Right kidney (tissue), 9 donors: ENCODE measurements at places on chromosomes 5 and 9.

GRCh38 chr9:129289883-129290282 is 111.8 kb upstream of the IER5L start:
- DNase-seq: no peak

DNA sequence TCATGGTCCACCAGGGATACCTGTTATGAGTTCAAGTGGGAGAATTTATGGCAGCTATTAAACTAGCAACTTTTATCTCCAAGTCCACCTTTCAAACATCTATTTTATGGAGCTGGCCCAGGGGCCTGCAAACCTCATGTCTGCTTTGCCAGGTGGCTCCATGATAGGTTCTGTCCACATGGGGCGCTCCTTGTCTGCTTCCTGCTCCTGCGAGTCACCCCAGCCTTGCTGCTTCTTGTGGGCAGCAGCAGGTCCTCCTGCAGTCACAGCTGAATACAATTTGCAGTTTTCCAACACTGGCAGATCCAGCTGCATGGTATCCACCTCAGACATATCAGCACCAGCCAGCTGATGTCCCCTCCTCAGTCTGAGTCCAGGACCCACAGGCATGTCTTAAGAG is 39.6 kb upstream of the FRRS1L start:
- no peak for DNase-seq

DNA sequence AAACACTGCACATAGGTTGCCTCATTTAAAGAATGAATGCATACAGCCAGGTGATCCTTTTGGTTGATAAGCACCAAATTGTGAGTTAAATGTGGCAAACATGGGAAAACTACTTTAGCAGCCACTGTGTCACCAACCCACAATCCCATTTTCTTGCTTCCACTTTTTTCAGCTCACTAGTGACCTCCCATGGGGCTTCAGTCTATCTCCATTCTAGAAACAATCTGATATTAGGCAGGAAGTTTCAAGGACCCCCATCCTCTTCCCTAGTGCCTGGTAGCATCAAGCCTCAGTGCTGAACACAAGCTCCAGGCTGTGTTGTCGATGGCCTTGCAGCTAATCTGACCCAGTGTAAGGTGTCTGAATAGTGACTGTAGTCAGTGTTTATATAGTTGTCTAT is 66.2 kb downstream of the PLPPR1 start:
- DNase-seq: no peak

DNA sequence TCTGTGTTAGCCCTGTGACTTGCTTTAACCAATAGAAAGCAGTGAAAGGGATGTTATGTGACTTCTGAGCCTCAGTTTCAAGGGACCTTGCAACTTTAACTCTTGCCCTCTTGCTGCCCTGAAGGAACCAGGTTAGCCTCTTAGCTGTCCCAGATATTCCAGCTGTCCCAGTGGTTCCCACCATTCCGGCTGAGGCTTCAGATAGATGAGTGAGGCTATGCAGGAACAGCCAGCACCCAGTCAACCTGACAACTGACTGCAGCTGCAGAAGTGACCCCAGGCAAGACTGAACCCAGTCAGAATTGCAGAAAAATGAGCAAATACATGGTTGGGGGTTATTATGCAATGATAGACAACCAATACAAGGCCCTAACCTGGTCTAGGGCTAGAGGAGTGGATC is 10.4 kb upstream of the CDC23 start:
- DNase-seq: no peak

- DNase-seq: no peak
Measured at GRCh38 chr9:120892748-120893610, 16.0 kb upstream of the PHF19 start.

GRCh38 chr5:133827011-133827410 is 141.4 kb downstream of the C5orf15 start:
- DNase-seq: peak; percentile 45

- DNase-seq: no peak
Measured at GRCh38 chr9:110623462-110624025, 44.0 kb upstream of the SVEP1 start.

DNA sequence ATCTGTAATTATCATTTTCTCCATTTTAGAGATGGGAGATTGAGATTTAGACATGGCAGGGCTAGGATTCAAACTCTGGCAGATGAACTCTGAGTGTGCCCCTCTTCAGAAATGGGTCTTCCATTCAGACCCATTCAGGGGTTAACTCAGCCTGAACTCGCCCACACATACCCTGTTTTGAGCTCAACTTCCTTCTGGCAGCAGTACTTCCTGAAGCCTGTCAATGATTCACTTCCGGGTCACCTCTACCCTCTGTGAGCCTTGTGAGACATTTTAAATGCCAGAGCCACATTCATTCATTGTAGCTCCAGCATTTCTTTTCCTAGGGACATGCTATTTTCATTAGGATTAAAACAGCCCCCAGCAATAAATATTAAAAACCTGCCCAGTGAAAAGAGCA is 209.3 kb upstream of the SLC24A2 start:
- no peak for DNase-seq

GRCh38 chr9:19146441-19147024 is 19.2 kb upstream of the PLIN2 start:
- DNase-seq: no peak

- DNase-seq: no peak
Measured at GRCh38 chr5:172091956-172092732, 85.7 kb upstream of the FBXW11 start.

DNA sequence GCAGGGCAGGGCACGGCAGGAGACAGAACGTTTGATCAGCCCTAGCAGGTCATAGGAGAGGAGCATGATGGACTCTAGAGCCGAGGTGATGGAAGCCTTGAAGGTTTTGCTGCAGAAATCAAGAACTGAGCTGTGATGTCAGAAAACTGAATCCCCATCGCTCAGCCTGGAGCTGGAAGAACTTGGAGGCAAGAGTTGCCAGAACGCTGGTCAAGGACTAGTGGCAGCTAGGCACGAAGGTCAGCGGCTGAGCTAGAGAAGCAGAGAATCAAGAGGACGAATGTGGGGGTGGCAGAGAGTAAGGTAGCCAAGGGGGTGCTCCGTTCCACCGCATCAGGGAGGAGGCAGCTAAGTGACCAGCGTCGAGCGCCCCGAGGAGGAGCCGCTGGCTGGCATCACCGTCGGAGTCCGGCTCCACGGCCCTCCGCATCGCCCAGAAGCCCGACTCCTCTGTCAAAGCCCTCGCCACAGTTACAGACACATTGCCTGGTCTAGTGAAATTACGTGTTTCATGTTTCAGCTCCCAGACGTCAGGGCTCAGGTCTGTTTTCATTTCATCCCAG is 1.2 kb upstream of the GALNT10 start:
- DNase-seq: peak; percentile 69

- DNase-seq: no peak
Measured at GRCh38 chr9:83466351-83466750, 71.8 kb downstream of the FRMD3 start.

- DNase-seq: no peak
Measured at GRCh38 chr5:103472265-103472664, 90.3 kb downstream of the NUDT12 start.

DNA sequence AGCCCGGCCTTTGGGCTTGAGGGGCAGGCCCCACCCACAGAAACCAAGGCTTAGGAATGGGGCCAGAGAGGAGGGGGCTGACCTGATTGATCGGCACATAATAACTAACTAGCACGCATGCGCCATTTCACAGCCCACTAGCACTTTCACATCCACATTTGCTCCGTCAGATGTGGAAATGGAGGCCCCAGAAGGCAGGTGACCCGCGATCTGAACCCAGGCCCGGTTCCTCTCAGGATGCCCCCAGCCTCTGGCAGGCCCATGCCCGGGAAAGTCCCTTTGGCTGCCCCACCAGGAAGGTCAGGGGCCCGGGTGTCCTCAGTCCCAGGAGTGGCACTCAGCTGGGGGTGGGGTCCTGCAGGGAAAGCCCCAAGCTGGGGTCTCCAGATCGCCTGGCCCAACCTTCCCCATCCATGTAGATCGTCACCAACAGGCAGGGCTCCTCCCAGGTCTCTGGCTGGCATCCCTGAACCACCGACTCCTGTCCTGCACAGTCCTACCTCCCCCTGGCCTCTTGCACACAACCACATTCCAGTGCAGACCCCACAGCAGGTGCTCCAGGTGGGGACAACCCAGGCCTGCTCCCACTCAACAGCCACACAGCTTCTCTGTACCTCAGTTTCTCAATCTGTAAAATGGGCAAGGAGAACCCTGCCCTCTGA is 46.7 kb downstream of the VAV2 start:
- DNase-seq: no peak

GRCh38 chr5:56409331-56410190 is 176.4 kb upstream of the ANKRD55 start:
- no peak for DNase-seq

- no peak for DNase-seq
Measured at GRCh38 chr9:36306471-36307306, 48.4 kb upstream of the GNE start.

DNA sequence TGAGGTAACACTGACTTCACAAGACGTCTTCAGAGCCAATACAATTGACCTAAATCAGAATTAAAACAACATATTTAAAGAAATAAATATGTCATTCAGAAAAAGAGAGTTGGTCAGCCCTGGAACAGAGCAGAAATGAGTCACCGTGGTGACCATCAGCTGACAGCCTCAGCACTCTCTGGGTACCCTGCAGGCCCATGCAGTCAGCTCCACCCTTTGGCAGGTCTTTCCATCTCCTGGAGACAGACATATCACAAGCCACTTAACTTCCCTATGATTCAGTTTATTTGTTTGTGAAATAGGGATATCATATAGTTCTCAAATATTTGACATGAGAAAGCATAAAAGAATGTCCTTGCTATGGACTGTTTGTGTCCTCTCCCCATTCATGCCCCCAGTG is 151.6 kb upstream of the MEF2C start:
- DNase-seq: no peak

- DNase-seq: no peak
Measured at GRCh38 chr5:143180751-143181150, 222.7 kb downstream of the NR3C1 start.

GRCh38 chr9:122383992-122384461 is 13.2 kb downstream of the PTGS1 start:
- DNase-seq: no peak

- DNase-seq: no peak
Measured at GRCh38 chr5:174347183-174347582, 301.7 kb downstream of the NSG2 start.

- no peak for DNase-seq
Measured at GRCh38 chr9:38158628-38159027, 89.6 kb upstream of the SHB start.

- no peak for DNase-seq
Measured at GRCh38 chr5:124134941-124135340, 611.5 kb downstream of the ZNF608 start.

DNA sequence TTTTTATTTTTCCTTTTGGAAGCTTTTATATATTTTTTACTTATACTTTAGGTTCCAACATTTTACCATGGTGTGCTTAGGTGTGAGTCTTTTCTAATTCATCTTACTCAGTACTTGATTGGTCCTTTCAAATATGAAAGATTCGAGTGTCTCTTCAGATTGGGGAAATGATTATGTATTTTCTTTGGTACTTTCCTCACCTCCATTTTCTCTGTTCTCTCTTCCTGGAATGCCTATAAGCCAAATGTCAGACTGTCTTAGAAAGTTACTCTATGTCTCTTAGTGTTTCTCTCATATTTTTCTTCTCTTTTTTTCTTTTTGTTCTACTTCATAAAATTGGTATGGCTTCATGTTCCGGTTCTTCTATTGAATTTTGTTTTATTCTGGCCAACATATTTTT is 119.6 kb upstream of the SV2C start:
- DNase-seq: no peak

DNA sequence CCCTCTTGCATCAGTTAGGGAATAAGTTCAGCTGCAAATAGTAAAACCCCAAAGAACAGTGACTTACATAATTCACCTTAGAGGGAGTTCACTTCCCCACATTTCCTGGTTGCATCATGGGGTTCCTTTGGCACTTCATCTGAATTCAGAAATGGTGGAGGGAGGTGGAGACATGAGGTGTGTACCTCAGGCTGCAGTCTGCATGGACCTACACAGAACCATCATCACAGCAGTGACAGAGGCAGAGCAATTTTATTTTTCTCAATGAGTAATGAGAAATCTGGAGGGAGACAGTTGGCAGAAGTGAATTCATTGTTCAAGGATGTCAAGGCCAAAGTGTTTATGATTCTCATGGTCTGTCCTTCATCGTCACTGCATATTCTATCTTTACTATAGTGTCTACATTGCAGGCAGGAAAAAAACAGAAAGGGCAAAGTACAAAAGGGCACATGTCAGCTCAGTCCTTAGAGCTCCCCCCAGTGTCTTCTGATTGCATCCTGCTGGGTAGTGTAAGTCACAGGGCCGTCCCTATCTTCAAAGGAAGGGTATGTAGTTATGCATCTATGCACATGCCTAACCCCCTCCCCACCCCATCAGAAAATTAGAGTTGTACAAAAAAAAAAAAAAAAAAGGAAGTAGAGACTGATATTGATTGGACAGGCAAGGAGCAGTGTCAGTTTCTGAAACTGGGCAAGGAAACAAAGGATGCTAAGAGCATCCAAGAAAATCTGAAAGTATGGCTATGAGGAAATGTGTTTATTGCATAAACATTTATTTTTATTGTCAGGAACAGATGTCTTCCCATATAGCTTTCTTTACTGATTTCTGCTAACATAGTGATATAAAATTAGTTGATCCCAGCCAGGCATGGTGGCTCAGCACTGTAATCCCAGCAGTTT is 132.7 kb upstream of the APC start:
- no peak for DNase-seq

DNA sequence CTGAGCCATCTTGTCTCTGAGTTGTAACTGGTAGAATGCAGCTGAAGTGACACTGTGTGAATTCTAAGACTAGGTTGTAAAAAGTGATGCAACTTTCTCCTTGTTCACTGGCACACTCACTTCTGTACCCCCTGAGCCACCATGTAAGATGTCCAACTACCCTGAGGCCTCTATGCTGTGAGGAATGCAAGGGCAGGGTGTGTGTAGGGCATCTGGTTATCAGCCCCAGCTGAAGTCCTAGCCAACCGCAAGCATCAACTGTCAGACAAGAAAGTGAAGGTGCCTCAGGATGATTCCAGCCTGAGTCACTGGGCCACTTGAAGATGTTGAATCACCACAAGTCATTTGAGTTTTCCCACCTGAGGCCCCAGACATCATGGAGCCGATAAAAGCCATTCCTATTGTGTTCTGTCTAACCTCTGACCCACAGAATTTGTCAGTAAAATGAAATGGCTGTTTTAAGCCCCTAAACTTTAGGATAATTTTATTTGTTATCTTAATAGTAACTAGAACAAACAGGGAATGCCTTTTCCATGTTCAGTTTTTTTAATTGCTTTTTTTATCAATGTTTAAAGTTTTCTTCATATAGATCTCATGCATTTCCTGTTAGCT is 18.7 kb upstream of the RHOBTB3 start:
- no peak for DNase-seq

- no peak for DNase-seq
Measured at GRCh38 chr5:81302596-81302995, 1.2 kb downstream of the ZCCHC9 start.

GRCh38 chr9:129597355-129598088 is 23.4 kb downstream of the C9orf50 start:
- peak; percentile 88 for DNase-seq

- no peak for DNase-seq
Measured at GRCh38 chr5:116557669-116558271, 16.9 kb downstream of the SEMA6A start.
